T-helper 2 cell (primary cell): ENCODE measurements at places on chromosomes 3 and 15.
A peak's percentile ranks its signal among the peaks of the same experiment; 100 is the strongest.

DNA sequence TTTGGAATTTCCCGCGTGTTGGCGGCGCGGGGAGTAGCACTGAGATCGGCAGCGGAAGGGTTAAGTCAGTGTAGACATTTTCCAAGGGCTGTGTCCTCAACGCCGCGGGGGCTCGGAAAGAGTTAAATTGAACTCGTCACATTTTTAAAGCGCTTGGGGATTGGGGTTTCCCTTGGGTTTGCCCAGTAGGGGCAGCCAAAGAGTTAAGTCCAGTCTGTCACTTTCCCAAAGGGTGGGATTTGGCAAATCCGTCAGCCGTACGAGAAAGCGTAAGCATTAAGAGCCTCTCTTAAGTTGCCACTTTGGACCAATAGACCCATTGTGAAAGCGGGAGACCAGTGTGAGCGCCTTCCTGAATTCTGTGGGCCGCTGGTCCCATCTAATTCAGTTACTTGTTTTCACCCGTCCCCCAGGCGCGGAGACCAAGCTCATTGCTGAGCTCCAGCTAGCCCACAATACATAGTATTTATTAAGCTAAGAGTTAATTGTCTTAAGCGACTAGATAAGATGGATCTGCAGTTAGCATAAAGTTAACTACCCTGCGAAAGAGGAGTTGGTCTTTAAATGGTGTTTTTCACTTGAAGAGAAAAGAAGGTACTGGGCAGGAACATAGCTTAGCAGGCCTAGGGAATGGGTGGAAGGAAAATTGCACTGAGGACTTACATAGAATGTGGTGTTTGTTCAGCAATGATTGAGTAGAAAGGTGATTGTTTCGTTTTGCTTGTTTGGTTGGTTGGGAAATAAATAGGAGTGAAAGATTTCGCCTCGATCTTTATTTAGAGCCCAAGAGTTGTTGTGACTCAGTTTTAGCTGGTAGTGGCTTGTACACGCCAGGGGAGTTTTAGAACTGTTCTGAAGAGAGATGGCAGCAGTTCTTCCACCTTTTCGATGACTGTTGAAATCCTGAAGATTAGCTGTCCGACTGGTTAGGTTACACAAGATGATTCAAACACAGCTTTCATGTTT, 932 bp downstream of the ARL8B start:
- DNase-seq: no peak

DNA sequence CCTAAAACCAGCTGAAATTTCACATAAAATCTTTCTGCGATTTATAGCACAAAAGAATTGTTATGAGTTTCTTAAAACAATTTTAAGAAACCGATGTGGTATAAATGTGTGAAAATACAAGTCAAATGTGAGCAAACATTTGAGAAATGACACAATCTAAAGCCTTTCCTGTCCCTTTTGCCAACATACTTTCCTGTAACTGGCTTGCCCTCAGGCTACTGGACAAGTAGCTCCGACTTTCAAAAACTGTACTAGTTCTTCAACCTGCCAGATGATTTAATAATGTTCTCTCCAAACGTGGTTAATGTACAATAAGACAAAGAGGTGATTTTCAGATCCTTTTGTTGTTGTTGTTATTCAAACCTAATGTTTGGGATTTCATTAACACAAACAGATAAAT, 105.9 kb upstream of the ARHGEF26 start:
- DNase-seq: no peak

DNA sequence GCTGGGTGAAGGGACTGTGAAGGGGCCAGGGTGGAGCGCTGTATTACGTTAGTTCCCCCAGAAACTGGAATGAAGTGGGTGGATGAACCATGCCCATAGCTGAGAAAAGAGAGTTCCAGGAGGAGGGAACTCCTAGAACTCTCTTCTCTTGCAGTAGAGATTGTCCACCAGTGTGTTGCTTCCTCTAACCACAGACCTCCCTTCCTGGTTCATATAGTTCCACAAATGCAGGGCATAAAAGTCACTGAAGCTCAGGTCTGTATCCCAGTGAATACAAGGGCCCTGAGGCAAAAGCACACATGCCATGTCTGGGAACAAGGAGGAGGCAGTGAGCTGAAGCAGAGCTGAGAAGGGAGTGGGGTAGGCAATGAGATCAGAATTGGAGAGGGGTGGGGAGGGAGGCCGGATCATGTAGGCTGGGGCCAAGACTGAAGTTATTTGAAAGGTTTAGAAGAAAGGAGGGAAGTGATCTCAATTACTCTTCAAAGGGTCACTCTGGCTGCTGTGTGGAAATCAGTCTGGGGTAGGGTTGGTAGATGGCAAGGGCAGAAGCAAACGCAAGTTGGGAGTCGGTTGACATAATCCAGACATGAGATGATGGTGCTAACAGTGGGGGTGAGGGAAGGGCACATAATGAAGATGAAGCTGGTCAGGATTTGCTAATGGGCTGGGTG, 6.5 kb downstream of the A4GNT start:
- no peak for DNase-seq

DNA sequence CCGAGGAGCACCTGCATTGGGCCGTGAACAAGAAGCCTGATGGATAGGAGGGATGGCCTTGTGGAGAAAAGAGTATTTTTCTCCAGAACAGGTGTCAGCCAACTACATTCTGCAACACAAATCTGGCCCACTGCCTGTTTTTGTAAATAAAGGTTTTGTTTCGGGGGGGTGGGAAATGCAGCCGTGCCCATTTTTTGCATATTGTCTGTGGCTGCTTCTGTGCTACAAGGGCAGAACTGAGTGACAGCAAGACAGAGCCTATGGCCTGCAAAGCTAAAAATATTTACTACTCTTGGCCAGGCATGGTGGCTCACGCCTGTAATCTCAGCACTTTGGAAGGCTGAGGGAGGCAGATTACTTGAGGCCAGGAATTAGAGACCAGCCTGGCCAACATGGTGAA, 95.9 kb upstream of the AKAP13 start:
- DNase-seq: no peak

DNA sequence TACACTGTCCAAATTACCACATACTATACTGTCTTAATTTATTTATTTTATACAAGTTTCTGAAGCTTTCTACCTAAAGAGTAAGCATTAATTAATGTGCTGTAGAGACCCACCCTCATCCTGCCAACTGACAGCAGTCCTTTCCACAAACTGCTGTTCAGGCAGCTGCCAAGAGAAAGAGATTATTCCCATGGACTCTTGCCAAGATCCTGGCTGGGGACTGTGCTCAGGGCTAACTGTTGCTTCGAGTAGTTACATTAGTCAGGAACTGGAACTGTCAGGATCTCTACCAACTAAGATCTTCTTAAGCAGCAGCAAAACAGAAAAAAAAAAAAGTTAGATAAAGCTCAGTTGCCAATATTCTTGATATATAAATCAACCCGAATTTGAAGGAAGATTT, 398.8 kb downstream of the MECOM start:
- DNase-seq: no peak

GRCh38 chr3:116306720-116307119, 138.6 kb downstream of the LSAMP start:
- DNase-seq: no peak

- no peak for DNase-seq
These were observed at the start of gene ARGFX for GRCh38 chr3:121567649-121568048. TSS of gene ARGFX (plus strand) at chr3:121567949. CDS start at chr3:121570714, 2,765 bp downstream.

DNA sequence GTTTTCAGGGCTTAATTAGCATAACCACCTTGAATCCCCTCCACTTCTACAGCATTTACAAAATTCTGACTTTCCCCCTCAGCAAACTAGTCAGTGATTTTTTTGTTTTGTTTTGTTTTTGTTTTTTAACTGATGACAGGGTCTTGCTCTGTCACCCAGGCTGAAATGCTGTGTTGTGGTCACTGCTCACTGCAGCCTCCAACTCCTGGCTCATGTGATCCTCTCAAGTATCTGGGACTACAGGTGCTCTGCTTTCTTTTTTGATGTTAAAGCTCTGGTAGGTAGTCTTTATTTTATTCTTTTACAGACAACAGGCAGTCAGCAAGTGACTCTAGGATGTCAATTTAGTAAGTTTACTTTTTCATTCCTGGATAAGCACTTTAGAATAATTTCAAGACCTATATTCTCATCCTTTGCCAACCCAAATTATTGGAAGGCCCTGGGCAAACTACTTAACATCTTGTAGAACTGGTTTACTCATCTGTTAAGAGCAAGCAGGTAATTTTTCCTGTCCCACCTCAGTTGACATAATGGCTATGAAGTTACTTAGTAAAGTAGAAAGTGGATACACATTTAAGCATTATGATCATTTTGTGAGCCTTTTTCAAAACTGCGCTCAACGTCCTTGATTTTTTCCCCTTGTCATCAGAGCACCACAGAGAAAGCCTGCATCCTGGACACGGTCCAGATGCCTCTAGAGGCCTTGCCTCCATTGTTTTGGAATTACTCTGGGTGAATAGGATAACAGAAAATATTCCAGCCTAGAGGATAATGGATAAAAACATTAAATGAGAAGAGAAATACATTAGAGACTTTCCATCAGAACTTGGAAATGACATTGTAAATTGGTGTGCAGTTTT, 69.9 kb upstream of the NDUFB4 start:
- no peak for DNase-seq

DNA sequence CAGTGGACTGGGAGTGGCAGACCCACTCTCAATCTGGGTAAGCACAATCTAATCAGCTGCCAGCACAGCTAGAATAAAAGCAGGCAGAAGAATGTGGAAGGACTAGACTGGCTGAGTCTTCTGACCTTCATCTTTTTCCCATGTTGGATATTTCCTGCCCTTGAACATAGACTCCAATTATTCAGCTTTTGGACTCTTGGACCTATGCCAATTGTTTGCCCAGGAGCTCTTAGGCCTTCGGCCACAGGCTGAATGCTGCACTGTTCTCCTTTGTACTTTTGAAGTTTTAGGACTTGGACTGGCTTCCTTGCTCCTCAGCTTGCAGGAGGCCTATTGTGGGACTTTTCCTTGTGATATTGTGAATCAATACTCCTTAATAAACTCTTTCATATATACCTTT, 477.7 kb upstream of the ZNF385D start:
- no peak for DNase-seq

GRCh38 chr3:83321891-83322290, 1560.4 kb upstream of the GBE1 start:
- DNase-seq: no peak

GRCh38 chr3:151093905-151094304, 8.4 kb downstream of the MED12L start:
- DNase-seq: no peak

DNA sequence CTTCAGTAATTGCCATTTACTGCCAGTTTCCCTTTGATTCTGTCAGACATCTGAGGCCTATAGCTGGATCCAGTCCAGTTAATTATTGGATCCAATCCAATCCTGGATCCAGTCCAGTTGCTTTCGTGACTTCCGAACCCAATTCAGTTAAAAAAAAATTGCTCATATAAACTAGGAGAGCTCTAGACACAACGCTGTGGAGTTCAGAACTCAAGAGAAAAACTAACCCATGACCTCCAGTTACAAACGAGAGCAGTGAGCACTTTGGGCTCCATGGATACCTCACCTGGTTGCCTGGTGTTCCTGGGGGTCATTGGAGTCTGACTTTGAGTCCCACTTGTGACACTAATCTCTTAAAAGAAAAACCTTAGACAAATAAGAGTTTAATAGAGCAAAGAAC, 269.8 kb downstream of the THSD4 start:
- no peak for DNase-seq

- no peak for DNase-seq
These were observed 3.6 kb downstream of the CADM2 start for GRCh38 chr3:84962415-84962814.

GRCh38 chr3:194051366-194052149, 84.4 kb upstream of the HES1 start:
- no peak for DNase-seq

GRCh38 chr3:102000620-102001209, 151.4 kb downstream of the NFKBIZ start:
- DNase-seq: no peak

- DNase-seq: peak; percentile 9
These were observed 127.5 kb upstream of the TOPAZ1 start for GRCh38 chr3:44114142-44114541.

DNA sequence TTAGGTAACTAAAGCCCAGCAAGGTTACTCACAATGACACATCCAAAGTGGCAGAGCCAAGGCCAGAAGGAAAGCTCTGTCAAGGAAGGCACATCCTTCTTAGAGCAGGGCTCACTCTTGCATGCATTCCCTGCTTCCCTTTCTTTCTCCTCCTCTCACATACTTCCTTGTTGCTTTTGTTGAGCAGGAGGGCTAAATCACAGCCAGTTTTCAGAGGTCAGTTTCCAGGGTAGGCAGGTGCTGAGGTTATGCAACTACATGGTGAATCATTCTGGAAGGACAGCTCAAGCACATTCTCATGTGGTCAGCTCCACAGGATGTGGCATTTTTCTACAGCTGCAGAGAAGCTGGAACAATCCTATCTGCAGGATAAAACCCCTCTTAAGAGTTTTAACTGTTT, 275.6 kb downstream of the ZNF621 start:
- no peak for DNase-seq

GRCh38 chr3:161969867-161970266, 473.3 kb downstream of the OTOL1 start:
- DNase-seq: no peak

DNA sequence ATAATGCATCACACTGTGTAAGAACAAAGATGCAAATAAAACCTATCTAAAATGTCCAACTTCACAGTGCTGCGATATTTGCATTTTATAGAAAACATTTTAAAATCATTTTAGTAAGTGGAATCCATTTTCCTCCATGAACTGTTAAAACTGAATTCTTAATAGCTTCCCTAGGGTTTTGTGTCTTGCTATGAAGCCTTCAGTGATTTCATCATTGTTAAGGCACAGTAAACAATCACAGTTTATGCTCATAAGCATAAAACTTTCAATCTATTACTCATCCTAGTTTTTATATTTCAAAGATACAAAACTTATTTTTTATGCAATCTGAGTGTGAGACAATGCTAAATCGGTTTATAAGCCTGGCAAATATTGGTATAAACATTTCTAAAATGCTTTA, 509.7 kb downstream of the TUSC7 start:
- DNase-seq: no peak

DNA sequence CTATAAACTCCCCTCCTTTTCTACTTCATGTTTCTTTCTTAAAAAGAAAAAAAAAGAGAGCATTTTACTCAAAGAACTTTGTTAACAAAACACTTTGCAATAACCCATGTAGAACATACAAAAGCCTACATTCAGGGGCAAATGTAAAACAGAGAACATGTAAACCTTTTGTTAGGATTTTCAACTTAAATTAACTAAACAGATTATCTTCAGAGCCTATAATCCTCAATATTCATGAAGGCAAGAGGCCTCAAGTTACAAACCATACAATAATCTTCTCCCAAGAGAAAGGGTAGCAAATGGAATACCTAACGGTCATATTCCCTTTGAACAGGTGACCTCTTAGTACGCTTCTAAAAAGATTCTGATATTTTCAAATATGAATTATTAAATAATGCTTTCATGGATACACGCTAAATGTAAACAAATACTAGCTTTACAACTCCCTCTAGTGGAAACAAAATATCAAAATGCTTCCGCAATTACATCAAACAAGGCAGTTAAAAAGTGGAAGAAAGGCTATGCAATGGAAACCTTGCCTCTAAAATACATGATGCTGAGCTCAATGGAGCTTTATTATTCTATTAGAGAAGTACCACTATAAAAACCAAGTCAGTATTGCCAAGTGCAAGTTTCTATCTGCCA, 9.9 kb downstream of the CEP152 start:
- DNase-seq: no peak
